Nephron progenitor cell (in vitro differentiated cells): ENCODE measurements at places on chromosomes 11 and 22.

- H3K36me3 ChIP-seq: no peaks in the 10 kb centered on the region
- H3K27ac ChIP-seq: no peak overlapping the region
- H3K27me3 ChIP-seq: no peaks in the 10 kb centered on the region
- no peak overlapping the region for H3K4me3 ChIP-seq
These were observed 120.4 kb upstream of the GRIA4 start for GRCh38 chr11:105489446-105489845.

GRCh38 chr11:19974886-19975285 is 185.4 kb downstream of the DBX1 start:
- H3K4me3 ChIP-seq: no peak overlapping the region
- no peaks in the 10 kb centered on the region for H3K36me3 ChIP-seq
- H3K27ac ChIP-seq: no peak overlapping the region

DNA sequence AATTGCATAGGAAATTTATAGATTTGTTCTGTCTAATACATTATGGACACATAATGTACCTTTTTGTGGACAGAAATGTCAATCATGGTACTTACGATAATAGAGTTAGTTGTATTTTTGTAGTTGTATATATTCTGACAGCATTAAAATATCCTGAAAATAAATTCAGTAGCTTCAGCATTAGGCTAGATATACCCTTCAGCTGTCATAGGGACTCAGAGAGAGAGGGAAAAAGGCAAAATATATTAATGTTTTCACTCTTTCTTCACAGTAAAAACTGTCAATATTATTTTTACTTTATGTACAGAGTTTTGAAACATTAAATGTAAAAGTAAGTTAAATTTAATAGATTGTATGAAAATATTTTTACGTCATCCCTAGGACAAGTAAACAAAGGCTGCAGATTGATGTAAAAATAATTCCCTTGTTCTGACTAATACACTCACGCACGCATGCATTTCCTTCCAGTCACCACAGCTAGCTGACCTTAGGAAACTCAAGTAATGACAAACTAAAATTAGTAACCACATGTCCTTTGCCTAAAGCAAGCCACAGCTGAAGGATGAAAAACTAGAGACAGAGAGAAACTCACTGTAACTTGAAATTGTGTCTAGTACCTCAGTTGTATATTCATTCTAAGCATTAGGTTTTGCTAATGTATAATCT is 104.7 kb upstream of the CARD18 start:
- no peak overlapping the region for H3K27ac ChIP-seq
- no peaks in the 10 kb centered on the region for H3K4me1 ChIP-seq
- H3K36me3 ChIP-seq: no peaks in the 10 kb centered on the region
- peaks cover 3% of the 10 kb centered on the region for H3K27me3 ChIP-seq
- no peak for DNase-seq

GRCh38 chr22:42519525-42520401 is at the start of gene RRP7A:
RRP7A (minus strand) TSS chr22:42519796; CDS start chr22:42519786, 10 bp downstream.
- no peaks in the 10 kb centered on the region for H3K36me3 ChIP-seq
- H3K27me3 ChIP-seq: peaks cover 9% of the 10 kb centered on the region

GRCh38 chr11:2735053-2735589 is 35.3 kb upstream of the KCNQ1OT1 start:
- peaks cover 10% of the 10 kb centered on the region for H3K27me3 ChIP-seq
- no peak overlapping the region for H3K27ac ChIP-seq
- no peak overlapping the region for H3K4me3 ChIP-seq
- DNase-seq: no peak
- peaks cover 66% of the 10 kb centered on the region for H3K4me1 ChIP-seq
- H3K36me3 ChIP-seq: no peaks in the 10 kb centered on the region

GRCh38 chr11:110311783-110312579 is 15.6 kb upstream of the RDX start:
- DNase-seq: no peak
- no peak overlapping the region for H3K4me3 ChIP-seq
- H3K27ac ChIP-seq: no peak overlapping the region
- peaks cover 17% of the 10 kb centered on the region for H3K4me1 ChIP-seq
- peaks cover 7% of the 10 kb centered on the region for H3K27me3 ChIP-seq

DNA sequence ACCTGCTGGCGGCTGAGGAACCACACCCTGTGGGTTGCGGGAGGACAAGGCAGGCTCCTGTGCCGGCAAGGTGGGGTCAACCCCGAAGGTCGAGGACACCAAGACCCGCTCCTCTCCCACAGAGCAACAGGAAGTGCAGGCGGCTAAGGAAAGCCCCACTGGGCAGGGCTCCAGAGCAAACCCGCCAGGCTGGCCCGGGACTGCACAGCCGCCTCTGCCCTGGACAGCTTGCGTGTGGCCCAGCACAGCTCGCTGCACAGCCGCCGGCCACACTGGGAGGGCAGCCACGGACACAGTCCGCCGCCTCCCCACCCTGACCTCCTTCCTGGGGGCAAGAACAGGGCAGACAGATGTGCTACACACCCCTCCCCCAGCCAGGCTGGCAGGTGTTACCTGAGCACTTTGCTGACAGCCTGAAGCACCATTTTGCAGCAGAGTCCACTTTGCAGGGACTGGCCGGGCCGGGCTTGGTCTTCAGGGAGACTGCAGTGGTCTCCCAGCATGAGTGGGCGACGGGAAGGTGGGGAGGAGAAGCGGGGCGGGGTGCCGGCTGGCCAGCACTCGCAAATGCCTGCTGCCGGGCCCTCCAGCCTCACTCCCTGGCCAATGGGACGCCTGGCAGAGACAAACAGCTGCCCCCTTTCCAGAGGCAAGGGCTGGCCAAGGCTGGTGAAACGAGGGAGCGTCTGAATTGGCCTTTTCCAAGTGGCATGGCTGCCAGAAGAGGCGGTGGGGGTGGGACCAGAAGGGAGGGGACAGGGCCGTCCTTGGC is at the start of gene MOB2:
MOB2 (minus strand) TSS at position 726 of the 772 bp plus-strand sequence; CDS start at position 503, 223 bp downstream.
- peak within 1 kb of the TSS; percentile 57 for H3K27ac ChIP-seq
- H3K27me3 ChIP-seq: no peaks in the 10 kb centered on the region
- peaks cover 25% of the 10 kb centered on the region for H3K4me1 ChIP-seq
- H3K36me3 ChIP-seq: no peaks in the 10 kb centered on the region

DNA sequence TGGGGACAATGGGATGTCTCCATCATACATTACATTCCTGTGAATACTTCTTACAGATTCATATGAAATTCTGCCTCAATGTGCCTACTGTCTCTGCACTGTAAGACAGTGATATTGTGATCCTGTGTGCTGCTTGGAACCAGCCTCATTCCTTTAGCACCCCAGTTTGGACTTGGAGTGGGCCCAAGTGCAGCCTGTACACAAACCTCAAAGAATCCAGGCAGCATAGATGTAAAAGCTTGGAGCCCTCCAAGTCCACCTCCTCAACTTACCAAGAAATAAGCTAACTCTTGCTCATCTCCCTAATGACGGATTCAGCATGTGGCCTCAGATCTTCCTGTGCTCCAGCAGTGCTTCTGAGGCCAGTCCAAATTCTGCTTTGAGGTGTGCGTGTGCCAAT is 24.4 kb downstream of the GRAP2 start:
- H3K4me3 ChIP-seq: no peak overlapping the region
- H3K4me1 ChIP-seq: peaks cover 31% of the 10 kb centered on the region
- H3K27me3 ChIP-seq: peaks cover 17% of the 10 kb centered on the region
- H3K36me3 ChIP-seq: no peaks in the 10 kb centered on the region
- H3K27ac ChIP-seq: no peak overlapping the region
- no peak for DNase-seq

DNA sequence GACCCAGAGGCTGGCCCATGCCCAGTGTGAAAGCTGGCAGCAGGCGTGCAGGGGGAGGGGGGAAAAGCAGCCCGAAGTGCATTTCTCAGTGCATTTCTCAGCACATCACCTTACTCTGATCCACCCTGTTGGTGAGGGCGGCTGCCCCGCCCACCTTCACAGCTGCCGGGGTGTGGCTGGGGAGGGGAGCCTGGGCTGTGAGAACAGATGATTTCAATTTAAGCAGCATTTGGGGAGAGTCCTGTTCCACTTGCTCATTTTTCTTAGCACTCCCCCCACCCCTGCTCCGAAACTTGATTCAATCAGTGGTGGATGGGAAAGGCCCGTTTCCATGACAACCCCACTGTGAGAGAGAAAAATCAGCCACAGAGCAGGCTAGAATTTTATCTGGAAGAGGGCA is 84.8 kb downstream of the SNX19 start:
- DNase-seq: peak; percentile 44
- peaks cover 30% of the 10 kb centered on the region for H3K4me1 ChIP-seq

- DNase-seq: peak; percentile 42
- no peaks in the 10 kb centered on the region for H3K36me3 ChIP-seq
- no peak overlapping the region for H3K4me3 ChIP-seq
- peaks cover 40% of the 10 kb centered on the region for H3K4me1 ChIP-seq
These were observed 176.7 kb upstream of the NCAM1 start for GRCh38 chr11:112784323-112785073.

DNA sequence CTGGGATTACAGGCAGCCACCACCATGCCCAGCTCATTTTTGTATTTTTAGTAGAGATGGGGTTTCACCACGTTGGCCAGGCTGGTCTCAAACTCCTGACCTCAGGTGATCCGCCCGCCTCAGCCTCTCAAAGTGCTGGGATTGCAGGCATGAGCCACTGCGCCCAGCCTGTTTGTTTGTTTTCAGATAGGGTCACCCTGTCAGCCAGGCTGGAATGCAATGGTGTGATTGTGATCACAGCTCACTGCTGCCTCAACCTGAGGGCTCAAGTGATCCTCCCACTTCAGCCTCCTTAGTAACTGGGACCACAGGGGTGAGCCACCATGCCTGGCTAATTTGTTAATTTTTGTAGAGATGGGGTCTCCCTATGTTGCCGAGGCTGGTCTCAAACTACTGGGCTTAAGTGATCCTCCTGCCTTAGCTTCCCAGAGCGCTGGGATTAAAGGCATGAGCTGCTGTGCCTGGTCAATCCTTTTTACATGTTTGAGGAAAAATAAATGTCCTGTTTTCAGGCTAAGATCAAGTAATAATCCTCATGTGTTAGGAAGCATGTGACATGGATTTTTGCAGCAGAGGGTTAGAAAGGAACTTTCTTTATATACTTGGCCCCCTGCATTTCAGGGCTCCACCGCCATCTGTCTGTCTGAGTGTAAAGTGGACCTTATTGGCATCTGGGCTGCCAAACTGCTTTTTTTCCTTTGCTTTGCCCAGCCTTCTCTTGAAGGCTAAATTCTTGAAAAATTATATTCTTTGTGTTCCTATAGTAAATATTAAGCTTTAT is 4.8 kb upstream of the SLC3A2 start:
- peaks cover 42% of the 10 kb centered on the region for H3K36me3 ChIP-seq
- H3K4me3 ChIP-seq: no peak overlapping the region
- peaks cover 24% of the 10 kb centered on the region for H3K4me1 ChIP-seq
- H3K27ac ChIP-seq: peak overlapping the region; percentile 72
- H3K27me3 ChIP-seq: no peaks in the 10 kb centered on the region

GRCh38 chr22:33000342-33001280 is 57.6 kb downstream of the SYN3 start:
- H3K27ac ChIP-seq: no peak overlapping the region
- peaks cover 7% of the 10 kb centered on the region for H3K27me3 ChIP-seq
- peaks cover 21% of the 10 kb centered on the region for H3K36me3 ChIP-seq
- peak; percentile 85 for DNase-seq
- peaks cover 22% of the 10 kb centered on the region for H3K4me1 ChIP-seq
- H3K4me3 ChIP-seq: no peak overlapping the region

DNA sequence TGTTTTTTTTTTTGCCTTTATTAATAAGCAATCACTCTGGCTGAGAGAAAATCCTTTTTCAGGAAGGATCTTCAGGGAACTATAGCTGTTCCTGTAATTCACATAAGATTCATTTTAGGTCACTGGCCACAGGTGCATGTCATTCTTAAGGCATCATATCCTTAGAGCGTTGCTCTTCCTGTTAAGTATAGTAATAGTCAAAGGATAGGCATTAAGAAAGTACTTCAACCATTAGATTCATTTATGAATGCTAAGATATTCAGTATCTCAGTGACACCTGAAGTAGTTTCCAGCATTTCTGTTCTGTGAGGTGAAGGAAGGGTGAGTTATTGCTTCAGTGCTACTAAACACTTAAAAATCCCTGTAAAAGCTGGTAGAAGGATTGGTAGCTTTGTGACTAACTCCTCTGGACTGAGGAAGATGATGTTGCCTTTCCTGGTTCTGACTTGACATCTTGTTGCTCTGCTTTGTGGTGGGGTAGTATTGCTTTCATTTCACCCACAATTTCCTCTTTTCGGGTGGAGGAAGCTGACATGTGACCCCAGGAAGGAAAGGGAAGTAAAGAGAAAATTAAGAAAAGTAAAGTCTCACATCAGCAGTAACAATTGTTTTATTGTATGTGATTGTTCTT is 34.7 kb downstream of the RNF169 start:
- H3K4me1 ChIP-seq: peaks cover 12% of the 10 kb centered on the region
- no peak overlapping the region for H3K4me3 ChIP-seq
- DNase-seq: no peak
- H3K27me3 ChIP-seq: no peaks in the 10 kb centered on the region
- no peak overlapping the region for H3K27ac ChIP-seq

- no peaks in the 10 kb centered on the region for H3K36me3 ChIP-seq
- peaks cover 25% of the 10 kb centered on the region for H3K27me3 ChIP-seq
- H3K4me3 ChIP-seq: peak overlapping the region; percentile 87
- H3K27ac ChIP-seq: peak overlapping the region; percentile 20
- peaks cover 62% of the 10 kb centered on the region for H3K4me1 ChIP-seq
- peak; percentile 25 for DNase-seq
These were observed 910 bp downstream of the CLTCL1 start for GRCh38 chr22:19290400-19291217.

GRCh38 chr11:122322329-122322728 is 206.3 kb upstream of the BLID start:
- no peak for DNase-seq
- no peak overlapping the region for H3K4me3 ChIP-seq
- no peaks in the 10 kb centered on the region for H3K36me3 ChIP-seq
- H3K27me3 ChIP-seq: peaks cover 9% of the 10 kb centered on the region
- H3K4me1 ChIP-seq: peaks cover 39% of the 10 kb centered on the region
- H3K27ac ChIP-seq: no peak overlapping the region

GRCh38 chr22:40671796-40672360 is 7.4 kb upstream of the MCHR1 start:
- H3K36me3 ChIP-seq: peaks cover 4% of the 10 kb centered on the region
- peaks cover 27% of the 10 kb centered on the region for H3K4me1 ChIP-seq
- peaks cover 8% of the 10 kb centered on the region for H3K27me3 ChIP-seq
- H3K27ac ChIP-seq: no peak overlapping the region
- DNase-seq: no peak

GRCh38 chr22:40634119-40634903 is 2.2 kb downstream of the MRTFA start:
- peaks cover 18% of the 10 kb centered on the region for H3K36me3 ChIP-seq
- no peak overlapping the region for H3K27ac ChIP-seq
- no peaks in the 10 kb centered on the region for H3K27me3 ChIP-seq
- DNase-seq: no peak
- peak overlapping the region; percentile 7 for H3K4me3 ChIP-seq
- H3K4me1 ChIP-seq: peaks cover 30% of the 10 kb centered on the region
